ENCODE measurements at places on chromosomes 11 and 22.

DNA sequence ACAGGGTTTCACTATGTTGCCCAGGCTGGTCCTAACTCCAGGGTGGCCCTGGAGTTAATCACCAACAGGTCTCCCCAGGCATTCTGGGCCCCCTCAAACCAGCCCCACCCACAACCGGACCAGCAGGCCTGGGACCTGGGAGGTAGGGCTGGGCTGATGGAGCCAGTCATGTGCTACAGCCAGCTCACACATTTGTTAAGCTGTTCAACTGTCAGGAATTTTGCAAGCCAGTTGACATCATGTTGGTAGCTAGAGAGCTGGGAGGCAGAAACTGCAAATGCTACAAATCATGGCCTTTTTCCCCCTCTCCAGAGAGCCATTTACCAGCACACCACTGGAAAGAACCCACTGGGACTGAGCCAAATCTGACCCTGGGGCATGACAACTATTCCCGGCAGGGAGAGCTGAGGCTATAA lies 6.8 kb downstream of the ARHGAP1 start:
- peak; percentile 66 for DNase-seq

DNA sequence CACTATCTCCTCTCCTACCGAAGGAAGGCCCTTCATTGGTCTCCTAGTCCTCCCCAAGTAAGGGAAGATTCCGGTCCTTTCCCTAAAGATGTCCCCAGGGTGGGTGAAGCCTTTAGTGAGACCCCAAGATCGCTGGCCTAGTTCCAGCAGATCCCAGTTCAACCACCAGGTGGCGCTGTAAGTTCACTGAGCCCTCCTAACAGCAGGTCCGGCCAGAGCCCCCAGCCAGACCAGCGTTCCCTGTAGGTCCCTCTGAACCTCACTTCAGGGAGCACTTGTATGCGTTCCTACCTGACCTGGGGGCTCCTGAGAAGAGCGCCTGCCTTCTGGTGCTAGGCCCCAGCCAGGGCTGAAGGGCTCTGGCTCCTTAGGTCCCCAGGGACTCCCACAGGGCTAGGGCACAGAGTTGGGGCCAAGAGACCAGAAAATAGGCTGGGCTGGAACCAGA lies 38.1 kb downstream of the LMO1 start:
- peak; percentile 87 for DNase-seq

DNA sequence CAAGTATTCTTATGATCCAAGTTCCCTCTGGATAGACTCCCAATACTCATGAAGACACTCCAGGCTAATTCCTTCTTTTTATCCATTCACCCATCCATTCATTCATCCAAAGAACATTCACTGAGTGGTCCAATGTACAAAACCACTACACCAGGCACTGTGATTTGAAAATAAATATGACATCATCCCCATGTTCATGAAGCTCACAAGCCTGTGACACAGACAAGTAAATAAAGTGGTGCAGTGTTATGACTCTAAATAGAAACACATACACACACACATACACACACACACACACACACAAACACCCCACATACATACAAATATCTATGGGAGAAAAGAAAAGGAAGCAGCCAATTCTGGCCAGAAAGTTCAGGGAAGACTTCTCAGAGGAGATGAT lies 35.5 kb downstream of the MTMR2 start:
- DNase-seq, result no peak

- no peak for DNase-seq
Observed at GRCh38 chr11:96309643-96310017, 33.4 kb downstream of the MAML2 start.

GRCh38 chr11:125073616-125074483 lies 10.7 kb downstream of the SLC37A2 start:
- DNase-seq, result peak; percentile 9

- DNase-seq, result peak; percentile 43
Observed at GRCh38 chr11:12066799-12067508, 43.4 kb upstream of the MICAL2 start.

GRCh38 chr22:19994851-19995610 lies 21.6 kb downstream of the ARVCF start:
- DNase-seq, result no peak

- DNase-seq, result no peak
Observed at GRCh38 chr11:11351042-11351586, 1.9 kb downstream of the CSNK2A3 start.

DNA sequence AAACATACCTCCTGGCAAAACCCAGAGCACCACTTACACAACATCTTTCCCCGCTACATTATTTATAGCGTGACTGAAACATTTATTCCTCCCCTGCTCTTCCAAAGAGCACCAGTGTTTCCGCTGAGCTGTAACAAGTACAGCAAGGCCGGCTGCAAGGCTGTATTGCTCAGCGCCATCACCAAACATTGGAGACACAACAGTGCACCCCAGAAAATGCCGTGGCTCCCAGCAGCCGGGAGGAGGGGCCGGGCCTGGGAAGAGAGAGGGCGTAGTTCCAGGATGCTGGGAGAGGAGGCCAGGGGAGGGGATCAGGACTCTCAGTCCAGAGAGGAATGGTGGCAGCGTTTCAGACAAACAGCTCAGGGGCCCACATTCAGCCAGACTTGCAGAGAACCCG lies 133.2 kb downstream of the DSCAML1 start:
- no peak for DNase-seq

- no peak for DNase-seq
Observed at GRCh38 chr11:93482556-93482955, 60.6 kb downstream of the SMCO4 start.

GRCh38 chr11:66476841-66477251 lies 3.4 kb upstream of the DPP3 start:
- peak; percentile 29 for DNase-seq

DNA sequence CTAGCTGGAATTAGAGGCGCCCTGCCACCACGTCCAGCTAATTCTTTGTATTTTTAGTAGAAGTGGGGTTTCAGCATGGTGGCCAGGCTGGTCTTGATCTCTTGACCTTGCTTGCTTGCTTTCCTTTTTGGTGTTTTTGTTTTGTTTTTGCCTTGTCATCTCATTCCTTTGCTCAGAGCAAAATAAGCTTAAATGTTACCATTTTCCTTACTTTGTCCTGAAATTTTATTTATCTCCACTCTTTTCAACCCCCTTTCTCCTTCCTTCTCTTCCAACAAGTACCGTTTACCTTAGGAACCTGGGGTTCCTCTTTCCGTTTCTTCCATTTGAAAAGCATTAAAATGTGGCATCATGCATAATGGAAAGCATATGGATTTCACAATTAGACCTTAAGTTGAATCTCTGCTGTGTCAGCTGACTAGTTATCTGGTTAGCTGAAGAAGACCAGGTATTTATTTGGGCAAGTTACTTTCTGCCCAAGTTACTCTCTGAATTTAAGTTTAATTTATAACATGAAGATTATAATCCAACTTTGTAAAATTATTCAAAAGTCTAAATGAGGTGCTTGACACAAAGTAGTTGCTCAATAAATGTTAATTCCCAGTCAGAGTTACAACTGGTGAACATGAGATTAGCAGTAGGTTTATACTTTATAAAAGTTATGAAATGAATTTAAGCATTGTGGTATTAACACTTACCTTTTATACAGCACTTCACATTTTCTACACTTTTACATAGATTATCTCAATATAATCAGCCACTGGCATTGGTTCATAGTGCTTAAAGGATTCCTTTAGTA lies 69.7 kb downstream of the PRMT3 start:
- no peak for DNase-seq

DNA sequence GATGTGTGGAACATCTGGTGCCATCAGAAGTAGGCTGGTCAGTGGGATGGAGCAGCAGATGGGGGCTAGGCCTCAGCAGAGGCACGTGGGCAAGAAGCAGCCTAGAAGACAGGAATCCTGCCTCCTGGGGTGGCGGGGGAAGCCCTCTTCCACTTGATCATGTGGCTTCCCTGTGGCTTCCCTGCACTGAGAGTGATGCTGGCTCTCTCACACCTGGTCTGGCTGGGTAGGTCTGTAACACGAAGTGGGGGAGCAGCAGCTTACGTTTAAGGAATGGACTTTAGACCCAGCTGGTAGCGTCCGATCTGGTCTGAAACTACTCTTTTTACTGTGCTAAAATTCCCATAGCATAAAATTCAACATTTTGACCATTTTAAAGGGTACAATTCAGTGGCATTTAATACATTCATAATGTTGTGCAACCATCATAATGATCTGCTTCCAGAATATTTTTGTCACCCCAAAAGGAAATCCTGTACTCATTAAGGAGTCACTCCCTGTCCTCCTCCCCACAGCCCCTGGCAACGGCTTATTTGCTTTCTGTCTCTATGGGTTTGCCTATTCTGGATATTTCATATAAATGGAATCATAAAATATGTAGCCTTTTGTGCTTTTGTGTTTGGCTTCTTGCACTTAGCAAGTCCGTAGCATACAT lies 21.7 kb downstream of the PTPN5 start:
- DNase-seq, result no peak

- DNase-seq, result no peak
Observed at GRCh38 chr11:3184732-3185347, 19.7 kb upstream of the OSBPL5 start.

- peak; percentile 12 for DNase-seq
Observed at GRCh38 chr11:102347462-102348370, 702 bp downstream of the BIRC2 start.

GRCh38 chr11:121595717-121596161 lies 143.0 kb upstream of the SORL1-AS1 start:
- peak; percentile 93 for DNase-seq

- DNase-seq, result no peak
Observed at GRCh38 chr22:41968601-41969000, 642 bp upstream of the SEPTIN3 start.

- no peak for DNase-seq
Observed at GRCh38 chr11:35812828-35813227, 131.0 kb upstream of the LDLRAD3 start.

DNA sequence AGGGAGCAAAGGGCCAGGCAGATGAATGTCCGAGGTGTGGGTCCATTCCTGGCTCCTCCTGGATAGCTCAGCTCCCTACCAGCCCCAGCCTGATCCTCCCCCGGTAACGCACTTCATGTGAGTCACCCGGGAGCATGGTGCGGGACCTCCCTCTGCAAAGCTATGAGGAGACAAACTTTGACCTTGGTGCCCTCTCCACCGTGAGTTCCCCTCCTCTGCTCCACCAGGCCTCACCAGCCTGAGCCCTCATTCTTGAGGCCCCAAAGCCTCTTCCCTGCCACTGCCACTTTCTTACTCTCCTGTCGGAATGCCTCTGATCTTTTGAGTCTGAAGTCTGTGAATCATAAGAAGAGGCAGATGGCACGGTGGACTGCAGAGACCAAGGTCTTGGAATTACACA lies 37.4 kb upstream of the CD82 start:
- DNase-seq, result no peak
